ENCODE measurements at places on chromosomes 1 and 21. TPM values are rescaled to one million over a fixed set of nuclear protein-coding genes. Genes with fewer than 3 reads are reported as not detected.

The CYP4A11 gene
- not detected for polyA plus RNA-seq

The SFN gene
- 0.10 TPM for polyA plus RNA-seq

The REN gene
- polyA plus RNA-seq: not detected

The DDR2 gene
- 37.6 TPM for polyA plus RNA-seq

The KCNQ4 gene
- polyA plus RNA-seq: 35.5 TPM

The CDK18 gene
- polyA plus RNA-seq: 8.1 TPM

The FAM72D gene
- 1.8 TPM for polyA plus RNA-seq

Data from forelimb muscle (tissue), 1 donor.